ENCODE measurements at places on chromosomes 11 and 22. TPM values are rescaled to one million over a fixed set of nuclear protein-coding genes. Genes with fewer than 3 reads are reported as not detected.
A peak's percentile ranks its signal among the peaks of the same experiment; 100 is the strongest.

The KCNE3 gene
- total RNA-seq = 0.24 TPM

The PHETA2 gene
- total RNA-seq = 1.8 TPM

The LINC01488 gene
- not detected for total RNA-seq

DNA sequence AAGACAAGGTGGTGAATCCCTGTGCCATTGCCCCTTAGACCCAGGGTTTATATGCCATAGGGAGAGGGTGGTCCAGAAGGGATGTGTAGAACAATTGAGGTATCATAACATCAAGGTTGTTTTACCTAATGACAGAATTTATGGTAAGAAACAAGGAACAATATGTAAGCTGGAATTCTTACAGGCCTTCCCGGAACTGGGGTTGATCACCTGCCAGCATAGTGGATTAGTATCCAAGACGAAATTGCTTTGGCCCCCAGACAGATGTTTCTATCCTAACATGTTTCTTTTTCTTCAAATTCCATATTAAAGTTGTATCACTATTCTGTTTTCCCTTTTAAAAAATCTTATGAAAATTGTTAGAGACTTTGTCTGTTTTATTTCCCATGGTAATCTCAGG lies 343.8 kb upstream of the ANO3 start:
- H3K27me3 ChIP-seq = no peaks in the 10 kb centered on the region
- no peaks in the 10 kb centered on the region for H3K4me1 ChIP-seq
- no peak overlapping the region for H3K4me3 ChIP-seq
- no peak overlapping the region for H3K27ac ChIP-seq

GRCh38 chr11:66462911-66463310 lies 3.8 kb upstream of the PELI3 start:
- H3K4me3 ChIP-seq = no peak overlapping the region
- H3K27me3 ChIP-seq = no peaks in the 10 kb centered on the region
- no peaks in the 10 kb centered on the region for H3K36me3 ChIP-seq

GRCh38 chr11:15707971-15708370 lies 593.2 kb downstream of the INSC start:
- DNase-seq = peak; percentile 39
- no peak overlapping the region for H3K27ac ChIP-seq
- H3K4me1 ChIP-seq = peaks cover 24% of the 10 kb centered on the region
- no peaks in the 10 kb centered on the region for H3K27me3 ChIP-seq

DNA sequence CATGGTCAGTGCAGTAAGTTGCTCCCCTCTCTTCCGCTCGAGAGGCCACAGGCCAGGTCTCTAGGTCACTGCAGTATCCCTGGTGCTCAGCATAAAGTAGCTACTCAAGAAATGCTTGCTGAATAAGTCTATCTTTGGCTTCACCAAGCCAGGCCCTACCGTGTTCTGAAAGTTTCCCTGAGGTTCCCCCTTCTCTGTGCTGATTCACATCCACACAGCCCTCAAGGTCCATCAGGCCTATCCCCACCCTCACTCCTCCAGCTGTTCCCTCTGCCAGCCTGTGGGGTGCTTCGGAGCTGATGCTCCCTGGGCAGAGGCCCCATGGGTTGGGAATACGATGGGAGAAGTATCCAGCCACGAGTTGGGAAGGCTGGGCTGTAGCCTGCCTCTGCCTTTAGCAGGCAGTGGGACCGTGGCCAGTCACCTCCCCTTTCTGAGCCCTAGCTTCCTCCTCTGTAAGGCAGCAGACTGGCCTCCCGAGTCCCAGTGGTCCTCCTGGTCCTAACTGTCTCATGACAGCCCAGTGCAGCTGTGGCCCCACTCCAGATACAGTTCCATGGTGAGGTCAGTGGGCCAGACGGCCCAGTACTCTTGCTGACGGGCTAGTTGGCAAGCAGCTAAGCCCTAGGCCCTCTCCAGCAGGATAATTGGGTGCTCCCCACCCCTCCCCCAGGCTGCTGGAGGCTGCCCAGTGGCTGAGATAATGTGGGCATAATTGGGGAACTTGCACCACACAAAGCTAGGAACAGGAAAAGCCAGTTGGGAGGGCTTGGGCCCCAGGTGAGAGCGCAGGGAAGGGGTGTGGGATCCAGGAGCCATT lies 48.2 kb downstream of the NECTIN1 start:
- no peaks in the 10 kb centered on the region for H3K36me3 ChIP-seq
- no peak overlapping the region for H3K4me3 ChIP-seq
- no peaks in the 10 kb centered on the region for H3K27me3 ChIP-seq
- no peak for DNase-seq

- no peak overlapping the region for H3K27ac ChIP-seq
- H3K4me1 ChIP-seq = no peaks in the 10 kb centered on the region
- peaks cover 7% of the 10 kb centered on the region for H3K27me3 ChIP-seq
- no peak overlapping the region for H3K4me3 ChIP-seq
- no peak for DNase-seq
- H3K36me3 ChIP-seq = no peaks in the 10 kb centered on the region
Observed at GRCh38 chr22:44577391-44578109, 79.5 kb upstream of the RTL6 start.

- H3K36me3 ChIP-seq = no peaks in the 10 kb centered on the region
- H3K4me3 ChIP-seq = no peak overlapping the region
- no peak overlapping the region for H3K27ac ChIP-seq
- no peak for DNase-seq
- no peaks in the 10 kb centered on the region for H3K27me3 ChIP-seq
- H3K4me1 ChIP-seq = no peaks in the 10 kb centered on the region
Observed at GRCh38 chr11:113627946-113628345, 78.2 kb downstream of the TMPRSS5 start.

DNA sequence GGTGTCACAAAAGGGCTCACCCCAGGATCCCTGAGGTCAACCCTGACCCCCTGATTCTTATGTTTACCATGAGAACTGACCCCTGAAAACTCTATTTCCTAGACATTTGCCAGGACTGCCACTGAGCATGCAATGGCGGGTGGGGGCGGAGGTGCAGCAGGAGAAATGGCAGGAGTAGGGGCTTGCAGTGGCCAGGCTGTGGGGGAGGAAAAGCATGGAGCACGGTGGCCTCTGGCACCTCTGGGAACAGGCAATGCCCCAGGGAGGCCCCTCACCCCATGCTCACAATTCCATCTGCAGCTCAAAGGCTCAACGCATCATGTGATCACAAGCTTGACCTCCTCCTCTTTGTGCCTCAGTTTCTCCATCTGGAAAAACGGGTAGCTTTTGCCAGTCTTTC lies 46.5 kb upstream of the FGF3 start:
- no peak overlapping the region for H3K4me3 ChIP-seq
- H3K36me3 ChIP-seq = no peaks in the 10 kb centered on the region
- no peak overlapping the region for H3K27ac ChIP-seq
- H3K4me1 ChIP-seq = no peaks in the 10 kb centered on the region

DNA sequence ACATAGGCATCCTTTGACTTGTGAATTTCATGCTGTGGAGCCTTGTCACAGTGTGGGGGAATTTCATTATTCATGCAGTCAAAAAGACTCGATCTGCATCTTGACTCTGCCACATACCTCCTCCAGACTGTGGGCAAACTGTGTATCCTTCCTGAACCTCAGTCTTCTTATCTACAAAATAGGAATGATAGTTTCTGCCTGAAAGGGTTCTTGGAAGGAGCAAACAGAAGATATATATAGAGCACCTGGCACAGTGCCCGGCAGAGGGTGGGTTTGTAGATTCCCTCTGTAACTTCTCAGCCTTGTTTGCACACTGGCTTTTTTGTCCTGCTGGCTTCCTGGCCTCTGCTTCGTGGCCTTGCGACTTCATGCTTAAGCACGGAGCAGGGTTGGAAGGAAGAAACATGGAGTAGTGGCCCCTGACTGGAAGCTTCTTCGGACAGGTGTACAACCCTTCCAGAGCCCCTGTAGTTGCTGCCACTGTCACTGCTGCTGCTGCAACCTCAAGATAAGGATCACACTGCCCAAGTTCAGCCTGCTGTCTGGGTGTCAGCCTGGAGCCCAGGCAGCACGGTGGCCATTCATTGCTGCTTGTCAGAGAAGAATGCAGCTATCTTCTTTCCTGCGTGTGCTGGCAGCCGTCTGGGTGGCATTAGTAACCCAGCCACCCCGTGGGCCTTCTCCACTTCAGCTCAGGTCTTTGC lies 106.4 kb downstream of the MICAL2 start:
- DNase-seq = no peak
- H3K4me1 ChIP-seq = peaks cover 22% of the 10 kb centered on the region
- no peaks in the 10 kb centered on the region for H3K27me3 ChIP-seq
- H3K27ac ChIP-seq = no peak overlapping the region

- no peaks in the 10 kb centered on the region for H3K27me3 ChIP-seq
- H3K4me3 ChIP-seq = no peak overlapping the region
Observed at GRCh38 chr11:72146625-72147024, 11.1 kb downstream of the FOLR3 start.

DNA sequence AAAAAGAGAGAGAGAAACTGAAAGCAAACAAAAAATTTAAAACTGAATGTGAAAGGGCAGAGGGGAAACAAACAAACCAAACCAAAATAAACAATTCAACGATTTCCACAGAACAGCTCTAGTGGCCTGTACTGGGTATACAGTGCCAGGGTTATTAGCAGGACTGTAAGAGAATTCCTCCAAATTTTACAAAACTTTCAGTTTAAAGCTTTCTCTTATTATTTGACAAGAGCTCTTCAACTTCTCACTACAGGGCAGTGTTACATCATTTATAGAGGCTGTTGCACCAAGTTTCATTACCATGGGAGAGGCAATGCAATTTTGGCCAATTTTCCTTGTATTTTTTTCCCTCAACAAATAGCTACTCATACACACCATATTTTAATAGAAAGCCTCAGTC lies 44.3 kb upstream of the CLPB start:
- no peak for DNase-seq
- no peak overlapping the region for H3K27ac ChIP-seq
- no peaks in the 10 kb centered on the region for H3K36me3 ChIP-seq
- H3K4me1 ChIP-seq = peaks cover 4% of the 10 kb centered on the region
- H3K4me3 ChIP-seq = no peak overlapping the region

DNA sequence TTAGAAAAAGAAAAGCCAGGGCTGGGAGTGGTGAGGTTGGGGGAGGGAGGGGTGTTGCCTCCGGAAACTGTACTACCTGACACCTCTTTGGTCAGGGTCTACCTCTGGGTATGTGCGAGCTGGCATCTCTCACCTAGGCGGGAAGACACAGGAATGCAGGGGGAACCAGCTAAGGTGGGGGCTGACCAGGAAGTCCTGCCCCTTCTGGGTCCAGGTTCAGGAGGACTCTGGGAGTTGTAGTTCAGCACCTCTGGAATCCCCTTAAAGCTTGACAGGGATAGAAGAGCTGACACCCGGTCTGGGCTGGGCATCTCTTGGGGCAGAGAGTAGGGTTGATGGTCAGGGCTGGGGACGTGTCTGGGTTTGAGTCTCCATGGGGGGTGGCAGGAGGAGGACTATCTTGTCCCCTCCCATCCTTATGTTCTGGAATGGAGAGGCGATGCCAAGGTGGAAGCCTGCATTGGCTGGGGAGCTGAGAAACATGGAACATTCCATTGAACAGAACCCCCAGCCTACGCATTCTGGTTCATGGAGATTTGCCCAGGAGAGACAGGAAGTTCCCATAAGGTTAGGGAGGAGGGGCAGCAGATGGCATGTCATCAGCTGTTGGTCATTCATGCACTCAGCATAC lies 2.1 kb upstream of the KIAA1671 start:
- no peaks in the 10 kb centered on the region for H3K36me3 ChIP-seq
- H3K27me3 ChIP-seq = peaks cover 10% of the 10 kb centered on the region
- peaks cover 13% of the 10 kb centered on the region for H3K4me1 ChIP-seq

DNA sequence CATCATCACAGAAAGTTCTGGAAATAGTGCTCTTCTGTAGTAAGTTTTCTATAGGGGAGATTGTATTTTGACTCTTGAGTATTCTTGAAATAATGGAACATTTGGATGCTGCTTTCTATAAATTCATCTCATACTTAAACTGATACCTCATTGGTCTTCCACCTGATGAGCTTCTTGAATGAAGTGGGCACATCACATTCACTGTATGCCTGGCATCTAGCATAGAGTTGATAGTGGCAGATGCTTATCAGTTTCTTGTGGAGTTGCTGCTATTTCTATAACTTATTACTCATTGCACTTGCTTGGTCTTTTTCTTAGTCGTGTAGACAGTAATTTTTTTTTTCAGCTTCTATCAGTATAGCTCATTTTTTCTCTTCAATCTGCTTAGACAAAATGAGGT lies 5.4 kb downstream of the ATXN10 start:
- no peaks in the 10 kb centered on the region for H3K27me3 ChIP-seq
- H3K27ac ChIP-seq = no peak overlapping the region
- peaks cover 20% of the 10 kb centered on the region for H3K4me1 ChIP-seq
- no peak overlapping the region for H3K4me3 ChIP-seq

- DNase-seq = no peak
- no peaks in the 10 kb centered on the region for H3K36me3 ChIP-seq
- H3K27ac ChIP-seq = no peak overlapping the region
- H3K4me3 ChIP-seq = no peak overlapping the region
- H3K27me3 ChIP-seq = no peaks in the 10 kb centered on the region
- H3K4me1 ChIP-seq = no peaks in the 10 kb centered on the region
Observed at GRCh38 chr11:98107736-98108135, 913.0 kb upstream of the CNTN5 start.

Measured in gastrocnemius medialis (tissue), 4 donors.